ENCODE measurements at places on chromosomes 5 and 9.
A peak's percentile ranks its signal among the peaks of the same experiment; 100 is the strongest.

DNA sequence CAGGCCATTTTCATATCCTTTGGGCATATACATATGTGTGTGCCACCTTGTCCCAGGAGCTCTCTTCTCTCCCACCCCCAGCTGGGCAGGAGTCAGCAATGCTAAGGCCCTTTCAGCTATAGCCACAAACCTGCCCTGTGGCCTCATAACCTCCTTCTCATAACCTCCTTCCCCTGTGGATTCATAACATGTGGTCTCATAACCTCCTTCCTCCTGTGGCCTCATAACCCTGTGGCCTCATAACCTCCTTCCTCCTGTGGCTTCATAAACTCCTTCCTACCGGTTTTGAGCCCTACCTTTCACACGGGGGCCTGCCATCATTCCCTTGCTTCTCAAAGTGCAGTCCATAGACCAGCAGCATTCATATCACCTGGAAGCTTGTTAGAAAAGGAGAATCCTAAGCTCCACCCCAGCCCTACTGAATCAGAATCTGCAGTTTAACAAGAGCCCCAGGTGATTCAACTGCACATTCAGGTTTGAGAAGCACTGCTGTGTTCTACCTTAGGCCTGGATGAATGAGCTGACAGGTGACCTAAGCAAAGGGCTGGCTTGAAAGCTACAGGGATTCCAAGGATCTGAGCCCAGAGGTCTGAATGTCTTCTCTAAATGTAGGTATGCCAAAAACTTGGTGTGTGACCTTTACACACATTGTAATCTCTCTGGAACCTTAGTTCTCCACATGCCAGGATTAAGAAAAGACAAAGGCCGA lies 41.9 kb upstream of the PLPP6 start:
- DNase-seq = no peak

GRCh38 chr5:1799110-1799601 lies 481 bp downstream of the MRPL36 start:
- DNase-seq = peak; percentile 19

GRCh38 chr9:114001794-114002261 lies 76.3 kb downstream of the AMBP start:
- no peak for DNase-seq

GRCh38 chr5:167765352-167765751 lies 526.1 kb upstream of the WWC1 start:
- no peak for DNase-seq

GRCh38 chr5:22531986-22532385 lies 321.2 kb downstream of the CDH12 start:
- no peak for DNase-seq

GRCh38 chr9:77997611-77998284 lies 33.9 kb downstream of the GNAQ start:
- DNase-seq = no peak

Measured in fibroblast of skin of right biceps (primary cell).